ENCODE measurements at places on chromosomes 6 and 20.

DNA sequence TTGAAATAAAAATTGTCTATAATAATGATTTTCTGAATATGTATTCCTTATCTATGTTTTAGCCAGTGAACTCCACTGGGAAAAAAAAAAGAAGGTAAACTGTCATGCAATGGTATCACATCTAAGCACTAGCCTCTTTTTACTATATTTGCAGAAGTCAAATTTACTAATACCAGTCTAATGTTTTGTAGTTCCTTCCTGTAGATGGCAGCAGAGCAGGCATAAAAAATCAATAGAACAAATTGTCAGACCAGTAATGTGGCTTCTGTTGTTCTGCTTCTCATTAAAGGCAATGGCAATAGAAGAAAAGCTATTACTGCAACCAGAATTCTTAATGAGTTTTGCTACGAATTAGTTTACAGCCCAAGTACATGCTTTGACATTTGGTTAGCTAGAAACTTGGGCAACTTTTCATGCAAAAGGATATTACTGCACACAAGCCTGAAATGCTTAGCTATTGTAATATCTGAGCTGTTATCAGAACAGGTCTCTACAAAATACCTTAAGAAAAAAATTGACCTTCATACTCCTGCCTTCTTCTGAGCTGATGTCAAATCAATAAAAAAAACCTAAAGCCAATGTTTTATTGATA lies 476.9 kb downstream of the KHDRBS2 start:
- ATAC-seq: peak; percentile 35

DNA sequence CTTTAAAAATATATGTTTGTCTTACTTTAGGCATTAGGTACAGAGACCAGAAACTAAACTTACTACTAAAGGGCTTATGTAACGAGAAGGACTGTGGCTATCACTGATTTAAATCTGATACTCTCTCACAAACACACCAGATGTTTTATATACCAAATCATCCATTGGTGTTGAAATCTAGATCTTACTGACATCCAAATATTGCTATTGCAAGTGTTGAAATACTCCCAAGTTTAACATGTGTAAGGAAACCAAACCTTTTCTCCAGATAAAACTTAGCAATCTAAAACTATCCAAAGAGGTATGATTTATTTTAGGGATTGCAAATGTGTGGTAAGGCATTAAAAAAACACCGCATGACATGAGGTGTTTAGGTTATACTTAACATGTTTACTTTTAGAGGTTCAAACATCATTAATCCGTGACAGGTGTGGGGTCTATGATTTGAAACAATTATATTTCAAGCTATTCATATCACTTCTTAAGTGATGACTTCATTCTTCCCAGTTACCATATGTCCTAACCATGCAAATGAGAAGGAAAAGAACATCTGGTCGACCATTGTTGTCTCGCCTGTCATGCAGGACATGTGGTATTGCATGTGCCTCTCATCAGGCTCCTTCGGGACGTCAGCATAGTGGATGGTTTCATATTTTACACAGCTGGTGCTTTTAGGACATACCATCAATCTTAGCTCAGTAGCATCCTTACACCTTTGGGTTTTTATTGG lies 168.3 kb upstream of the SPACA1 start:
- ATAC-seq: peak; percentile 95

DNA sequence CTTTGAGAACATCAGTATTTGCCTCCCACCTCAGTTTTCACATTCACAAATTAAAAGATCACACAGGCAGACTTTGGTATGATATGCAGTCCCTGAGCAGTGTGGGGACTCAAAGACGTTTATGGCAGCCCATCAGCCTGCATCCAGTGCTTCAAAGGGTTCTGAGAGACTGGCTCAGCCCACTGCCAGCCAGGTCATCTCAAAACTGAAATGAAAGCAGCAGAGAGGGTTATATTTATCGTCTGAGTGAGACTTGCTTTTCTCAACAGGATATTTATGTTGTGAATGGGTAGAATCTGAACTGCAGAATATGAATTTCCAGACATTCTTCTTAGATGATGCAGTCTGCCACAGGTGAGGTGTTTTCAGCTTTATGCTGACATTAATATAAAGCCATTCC lies 159.8 kb downstream of the NRN1 start:
- ATAC-seq: no peak

DNA sequence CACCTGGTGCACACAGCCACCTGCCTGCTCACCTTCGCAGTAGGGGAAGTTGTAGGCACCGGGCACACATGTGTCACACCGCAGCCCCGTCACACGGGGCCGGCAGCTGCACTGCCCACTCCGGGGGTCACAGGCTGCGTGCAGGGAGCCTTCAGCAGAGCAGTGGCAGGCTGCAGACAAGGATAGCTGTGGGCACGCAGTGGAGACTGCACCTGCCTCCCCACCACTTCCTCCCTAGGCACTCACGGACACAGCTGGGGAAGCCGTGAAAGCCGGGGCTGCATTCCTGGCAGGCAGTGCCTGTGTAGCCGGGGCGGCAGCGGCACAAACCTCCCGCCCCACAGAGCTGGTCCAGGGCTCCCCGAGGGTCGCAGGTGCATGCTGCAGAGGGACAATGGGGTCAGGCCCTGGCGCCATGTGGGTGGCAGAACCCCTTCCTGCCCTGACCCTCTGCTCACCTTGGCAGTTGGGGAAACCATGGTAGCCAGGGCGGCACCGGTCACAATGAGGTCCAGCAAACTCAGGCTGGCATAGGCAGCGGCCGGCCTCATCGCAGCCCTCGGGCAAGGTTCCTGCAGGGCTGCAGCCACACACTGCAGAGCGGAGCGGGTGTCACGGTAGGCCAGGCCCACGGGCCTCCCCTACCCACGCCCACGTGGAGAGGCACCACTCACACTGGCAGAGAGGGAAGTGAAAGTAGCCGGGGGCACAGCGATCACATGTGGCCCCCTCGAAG lies 29.4 kb downstream of the LAMA5 start:
- ATAC-seq: no peak

DNA sequence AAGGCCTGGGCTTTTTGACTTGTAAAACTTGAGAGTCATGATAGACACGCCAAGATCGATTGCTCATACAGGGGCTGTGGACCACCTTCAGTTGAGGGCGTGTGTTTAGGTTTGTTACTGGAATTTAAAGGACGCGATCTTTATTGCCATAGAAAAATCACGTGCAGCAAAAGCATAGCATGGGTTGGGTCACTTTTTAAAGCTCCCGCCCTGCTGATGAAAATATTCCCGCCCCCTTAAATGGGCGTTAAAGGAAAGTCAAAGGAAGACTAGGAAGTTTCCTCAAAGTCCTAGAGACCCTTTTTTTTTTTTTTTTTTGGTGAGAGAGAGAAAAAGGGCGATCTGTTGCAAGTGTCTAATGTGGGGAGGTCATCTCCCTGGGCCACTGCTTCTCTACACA lies 23.1 kb downstream of the TFAP2A start:
- no peak for ATAC-seq

- ATAC-seq: no peak
These were observed 4.7 kb upstream of the ENPP5 start for GRCh38 chr6:46175446-46175845.

DNA sequence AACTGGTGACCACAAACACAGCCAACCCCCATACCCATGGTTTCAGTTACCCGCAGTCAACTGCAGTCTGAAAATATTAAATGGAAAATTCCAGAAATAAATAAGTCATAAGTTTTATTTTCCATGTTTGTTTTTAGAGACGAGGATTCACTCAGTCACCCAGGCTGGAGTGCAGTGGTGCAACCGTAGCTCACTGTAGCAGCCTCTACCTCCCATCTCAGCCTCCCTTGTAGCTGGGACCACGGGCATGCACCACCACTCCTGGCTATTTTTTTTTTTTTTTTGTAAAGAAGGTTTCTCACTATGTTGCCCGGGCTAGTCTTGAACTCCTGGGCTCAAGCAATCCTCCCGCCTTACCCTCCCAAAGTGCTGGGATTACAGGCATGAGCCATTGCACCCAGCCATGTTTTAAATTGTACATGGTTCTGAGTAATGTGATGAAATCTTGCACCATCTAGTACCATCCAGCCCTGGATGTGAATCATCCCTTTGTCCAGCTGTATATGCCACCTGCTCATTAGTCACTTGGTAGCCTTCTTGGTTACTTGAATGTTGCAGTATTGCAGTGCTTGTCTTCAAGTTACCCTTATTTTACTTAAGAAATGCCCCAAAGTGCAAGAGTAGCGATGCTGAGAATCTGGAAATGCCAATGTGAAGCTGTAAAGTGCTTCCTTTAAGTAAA lies 14.5 kb downstream of the CSNK2A1 start:
- ATAC-seq: peak; percentile 78

DNA sequence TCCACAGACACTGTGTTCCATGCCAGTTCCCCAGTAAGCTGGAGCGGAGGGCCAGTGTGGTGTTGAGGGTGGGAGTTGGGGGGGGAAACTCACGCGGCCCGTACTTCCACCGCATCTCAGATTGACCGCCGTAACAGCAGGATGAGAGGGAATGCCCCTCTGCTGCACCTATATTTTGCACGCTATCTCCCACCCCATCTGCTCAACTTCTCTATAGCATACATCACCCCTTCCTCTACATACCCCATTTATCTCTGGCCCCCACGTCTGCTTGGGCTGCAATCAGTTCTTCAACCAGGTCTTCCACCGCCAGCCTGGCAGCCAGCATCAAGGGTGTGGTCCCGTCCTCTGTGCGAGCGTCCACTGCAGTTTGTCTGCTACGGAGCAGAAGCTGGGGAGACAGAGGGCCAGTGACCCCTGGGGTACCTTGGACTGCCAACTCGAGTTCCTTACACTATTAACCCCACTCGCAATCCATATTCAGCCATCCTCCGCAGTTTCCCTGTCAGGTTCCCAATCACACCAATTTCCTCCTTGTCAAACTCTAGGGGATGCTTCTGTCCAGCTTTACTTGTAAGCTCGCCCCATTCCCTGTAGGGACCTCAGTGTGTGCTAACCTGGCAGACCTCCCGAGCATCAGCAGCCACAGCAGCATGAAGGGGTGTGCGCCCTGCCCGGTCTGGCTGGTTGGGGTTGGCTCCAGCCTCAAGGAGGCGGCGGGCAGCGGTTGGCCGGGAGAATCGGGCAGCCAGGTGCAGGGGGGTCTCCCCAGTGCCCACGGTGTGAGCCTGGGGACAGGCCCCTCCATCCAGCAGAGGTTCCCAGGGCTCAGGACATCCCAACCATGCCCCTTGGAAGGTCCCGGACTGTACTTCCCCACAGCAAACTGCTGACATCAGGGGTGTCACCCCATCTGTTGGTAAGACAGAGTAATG lies 4.5 kb upstream of the GPSM3 start:
- ATAC-seq: no peak

Measured in motor neuron (in vitro differentiated cells).